ENCODE measurements at places on chromosomes 2 and 18.

DNA sequence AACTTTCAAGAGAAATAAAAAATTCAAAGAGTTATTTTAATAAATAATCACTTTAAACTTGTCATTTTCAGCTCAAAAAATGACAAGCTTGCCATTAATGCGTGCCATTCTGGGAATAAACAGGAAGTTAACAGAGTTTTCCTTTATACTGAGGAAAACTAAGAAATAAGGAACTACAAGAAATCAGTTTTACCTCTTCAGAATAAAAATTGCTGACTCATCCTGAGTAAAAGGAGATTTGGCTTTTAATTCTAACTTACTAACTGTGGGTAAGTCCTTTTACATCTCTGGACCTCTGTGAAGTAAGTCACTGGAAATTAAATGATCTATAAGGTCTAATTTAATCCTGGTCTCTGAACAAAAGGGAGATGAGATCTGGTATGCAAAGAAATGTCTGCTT lies 16.1 kb downstream of the CEBPZ start:
- DNase-seq: no peak

GRCh38 chr18:21933931-21934765 lies 193.6 kb downstream of the MIB1 start:
- DNase-seq: no peak

- DNase-seq: no peak
Measured at GRCh38 chr2:69514406-69514805, 77.2 kb upstream of the NFU1 start.

DNA sequence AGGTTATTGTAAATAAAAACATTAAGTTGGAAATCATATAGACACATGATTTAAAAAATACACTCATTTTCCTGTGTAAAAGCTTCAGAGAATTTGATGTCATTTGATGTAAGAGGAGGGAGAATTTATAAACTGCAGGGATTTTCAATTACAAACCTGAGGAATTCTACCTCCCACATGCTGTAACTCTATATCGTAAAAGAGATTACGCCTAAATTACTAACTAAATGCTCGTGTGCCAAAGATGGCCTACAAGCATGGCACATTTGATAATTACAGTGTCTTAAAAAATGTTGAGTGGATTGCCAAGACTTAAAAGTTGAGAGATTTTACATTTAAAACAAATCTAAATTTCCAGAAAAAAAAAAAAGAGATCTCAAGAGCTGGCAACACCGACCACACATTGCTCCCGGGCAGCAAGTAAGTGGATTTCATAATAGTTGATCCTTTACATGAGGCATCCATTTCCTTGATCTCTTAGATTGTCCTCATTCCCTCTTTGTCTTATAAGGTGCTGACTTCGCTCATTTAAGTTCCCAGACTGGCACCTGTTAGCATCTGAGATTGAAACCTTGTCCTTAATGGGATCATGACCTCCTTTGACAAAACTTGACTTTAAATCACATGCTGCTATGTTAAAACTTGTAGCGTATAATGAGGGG lies 840.3 kb upstream of the ZEB2 start:
- DNase-seq: no peak

GRCh38 chr2:81334046-81334445 lies 1029.5 kb upstream of the LRRTM1 start:
- DNase-seq: no peak

GRCh38 chr2:62826953-62827675 lies 121.6 kb downstream of the EHBP1 start:
- DNase-seq: no peak

GRCh38 chr18:3851159-3851558 lies 401.2 kb downstream of the TGIF1 start:
- no peak for DNase-seq

- peak; percentile 67 for DNase-seq
Measured at GRCh38 chr2:42147641-42148274, 21.4 kb upstream of the EML4 start.

DNA sequence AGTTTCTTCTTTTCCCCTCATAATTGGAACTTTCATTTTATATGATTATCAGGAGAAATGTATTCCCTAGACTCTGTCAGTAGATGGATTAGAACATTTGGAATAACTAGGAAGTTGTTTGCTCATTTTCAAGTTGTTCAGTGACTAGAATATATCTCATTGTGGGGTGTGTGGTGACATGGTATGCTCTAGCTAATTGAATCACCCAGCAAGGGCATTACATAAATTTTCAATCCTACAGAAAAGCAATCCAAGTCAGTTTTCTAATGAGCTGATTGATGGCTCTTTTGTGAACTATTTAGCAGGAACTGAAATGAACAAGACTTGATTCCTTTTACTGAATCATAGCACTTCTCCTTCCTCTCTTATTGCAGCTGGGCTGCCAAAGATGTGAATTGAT lies 461.4 kb downstream of the TGIF1 start:
- no peak for DNase-seq

GRCh38 chr2:43343573-43344304 lies 117.3 kb upstream of the ZFP36L2 start:
- DNase-seq: peak; percentile 75

- DNase-seq: no peak
Measured at GRCh38 chr2:158781353-158781961, 13.7 kb upstream of the DAPL1 start.

DNA sequence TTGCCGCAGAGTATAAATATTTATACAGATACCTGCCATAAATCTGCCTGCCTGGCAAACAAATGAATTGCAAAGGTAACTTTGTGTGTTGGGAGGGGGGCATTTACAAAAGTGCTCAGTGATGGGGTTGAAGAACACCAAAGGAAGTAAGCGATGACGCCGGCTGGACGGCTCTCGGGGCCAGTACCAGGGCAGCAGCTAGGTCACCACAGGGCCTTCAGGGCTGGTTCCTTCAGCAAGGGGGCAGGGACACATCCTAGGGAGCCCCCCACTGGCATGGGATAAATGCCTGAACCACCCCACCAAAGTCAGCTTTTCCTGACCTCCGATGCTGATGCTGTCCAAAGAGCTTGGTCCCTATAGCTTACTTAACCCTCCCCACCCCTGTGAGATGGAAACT lies 190.4 kb downstream of the CELF4 start:
- DNase-seq: no peak

- no peak for DNase-seq
Measured at GRCh38 chr2:182366628-182367027, 60.2 kb downstream of the PDE1A start.

DNA sequence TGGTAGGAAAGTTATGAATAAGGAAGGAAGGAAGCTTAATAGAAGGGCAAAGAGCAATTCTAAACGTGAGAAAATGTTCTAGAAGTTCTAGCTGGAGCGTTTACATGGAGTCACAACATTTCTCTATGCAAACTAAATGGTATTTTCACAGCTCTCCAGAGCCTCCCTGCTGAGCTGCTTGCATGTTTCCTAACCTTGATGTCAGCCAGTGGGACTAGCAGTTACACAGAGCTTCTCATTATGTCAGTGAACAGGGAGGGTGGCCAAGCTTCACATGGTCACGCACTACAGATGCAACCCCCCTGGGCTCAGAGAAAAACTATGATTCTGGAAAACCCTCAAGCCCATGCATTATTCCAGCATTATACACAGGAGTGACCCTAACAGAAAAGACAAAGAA lies 153.4 kb upstream of the CCDC150 start:
- no peak for DNase-seq

- no peak for DNase-seq
Measured at GRCh38 chr18:21853775-21854552, 113.4 kb downstream of the MIB1 start.

- DNase-seq: no peak
Measured at GRCh38 chr2:45812011-45812500, 160.6 kb downstream of the PRKCE start.

GRCh38 chr2:68745006-68745405 lies 10.4 kb downstream of the ARHGAP25 start:
- no peak for DNase-seq

GRCh38 chr18:52588931-52589330 lies 248.9 kb downstream of the DCC start:
- DNase-seq: no peak

GRCh38 chr2:189696223-189696622 lies 21.8 kb downstream of the ANKAR start:
- DNase-seq: no peak

GRCh38 chr2:64515086-64515485 lies 9.0 kb upstream of the AFTPH start:
- no peak for DNase-seq

- DNase-seq: no peak
Measured at GRCh38 chr2:161843936-161844335, 219.7 kb downstream of the SLC4A10 start.

- no peak for DNase-seq
Measured at GRCh38 chr18:46321955-46322354, 217.8 kb downstream of the HAUS1 start.

All from left lobe of liver (tissue), 2 donors.